ENCODE measurements at places on chromosomes 7 and 10.

DNA sequence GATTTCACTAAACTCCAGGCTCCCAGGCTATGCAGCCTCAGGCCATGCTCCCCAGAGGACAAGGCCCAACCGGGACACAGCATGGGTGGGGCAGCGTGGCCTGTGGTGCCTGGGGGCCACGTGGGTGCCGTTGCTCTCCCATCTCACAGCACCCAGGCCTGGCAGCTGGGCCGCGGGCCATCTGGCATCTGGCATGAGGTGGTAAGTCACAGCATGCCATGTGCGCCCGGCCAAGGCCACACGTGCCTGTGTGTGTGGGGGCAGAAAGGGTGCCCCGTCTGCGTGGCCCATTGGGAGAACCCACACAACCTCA is 204.1 kb downstream of the EBF3 start:
- DNase-seq = no peak

DNA sequence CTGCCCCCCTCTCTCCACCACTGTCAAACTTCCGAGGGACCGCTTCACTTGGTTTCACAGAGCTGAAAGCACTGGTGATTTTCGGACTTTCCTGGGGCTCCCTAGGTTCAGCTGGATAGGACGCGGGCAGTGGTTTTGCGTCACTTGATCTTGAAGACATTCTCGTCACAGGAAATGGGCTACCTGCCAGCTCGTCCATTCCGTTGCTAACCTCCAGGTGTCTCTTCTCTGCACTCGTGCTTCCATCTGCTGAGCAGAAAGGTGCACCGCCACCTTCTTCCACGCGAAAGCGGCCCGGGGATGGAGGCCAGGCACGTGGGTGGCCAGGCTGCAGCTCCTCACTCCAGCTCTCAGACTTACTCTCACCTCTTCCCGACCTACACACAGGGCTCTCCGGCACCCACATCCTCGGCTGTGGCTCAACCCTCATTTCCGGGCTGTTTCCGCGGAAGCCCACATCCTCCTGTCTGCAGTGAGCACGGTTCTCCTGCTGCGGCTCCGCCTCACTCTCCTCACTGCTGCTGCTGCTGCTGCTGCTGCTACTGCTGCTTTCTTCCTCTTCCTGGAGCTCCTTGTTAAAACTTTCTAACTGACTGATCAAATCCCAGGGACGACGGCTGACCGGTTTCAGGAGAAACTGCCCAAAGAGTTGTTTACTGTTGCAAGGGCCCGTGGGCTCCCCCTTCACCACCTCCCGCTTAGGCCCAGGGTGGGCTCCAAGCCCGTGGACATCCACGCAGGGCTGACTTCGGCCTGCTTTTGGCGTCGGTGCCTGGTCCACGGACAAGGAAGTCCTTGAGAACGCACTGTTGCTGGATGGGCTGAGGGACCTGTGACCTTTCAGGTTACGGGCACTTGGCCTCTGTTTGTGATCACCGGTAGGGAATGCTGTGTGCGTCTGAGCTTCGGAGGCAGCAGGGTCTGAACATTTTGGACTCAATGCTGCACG is 32.1 kb downstream of the JCAD start:
- DNase-seq = peak; percentile 20

GRCh38 chr10:118045837-118046394 is 825 bp downstream of the RAB11FIP2 start:
- DNase-seq = peak; percentile 3

GRCh38 chr7:43489257-43489656 is 93.7 kb upstream of the STK17A start:
- no peak for DNase-seq

- DNase-seq = no peak
Measured at GRCh38 chr7:28309704-28310459, 102.4 kb upstream of the CREB5 start.

GRCh38 chr7:123211545-123211944 is 11.8 kb upstream of the SLC13A1 start:
- DNase-seq = no peak

- no peak for DNase-seq
Measured at GRCh38 chr10:1186683-1186990, 130.5 kb downstream of the WDR37 start.

DNA sequence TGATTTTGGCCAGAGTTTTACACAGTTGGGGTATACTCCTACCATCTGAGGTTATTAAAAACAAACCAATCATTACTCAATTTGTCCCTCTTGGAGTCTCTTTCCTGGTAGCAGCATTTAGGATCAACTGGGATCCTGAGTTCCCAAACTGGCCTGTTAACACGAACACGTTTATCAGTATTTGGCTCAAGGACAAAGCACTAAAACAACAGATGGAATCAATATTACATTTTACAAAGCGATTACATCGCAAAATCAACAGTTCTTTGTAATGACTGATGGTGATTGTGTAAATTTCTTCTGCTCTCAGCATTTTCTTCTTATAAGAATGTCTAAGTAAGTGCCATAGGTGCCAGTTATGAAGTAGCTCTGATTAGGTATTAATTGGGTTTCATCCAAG is 582.9 kb upstream of the ANKRD30A start:
- no peak for DNase-seq

GRCh38 chr10:21599582-21599981 is 65.5 kb downstream of the MLLT10 start:
- no peak for DNase-seq

- DNase-seq = no peak
Measured at GRCh38 chr10:119933179-119933578, 40.6 kb downstream of the SEC23IP start.

DNA sequence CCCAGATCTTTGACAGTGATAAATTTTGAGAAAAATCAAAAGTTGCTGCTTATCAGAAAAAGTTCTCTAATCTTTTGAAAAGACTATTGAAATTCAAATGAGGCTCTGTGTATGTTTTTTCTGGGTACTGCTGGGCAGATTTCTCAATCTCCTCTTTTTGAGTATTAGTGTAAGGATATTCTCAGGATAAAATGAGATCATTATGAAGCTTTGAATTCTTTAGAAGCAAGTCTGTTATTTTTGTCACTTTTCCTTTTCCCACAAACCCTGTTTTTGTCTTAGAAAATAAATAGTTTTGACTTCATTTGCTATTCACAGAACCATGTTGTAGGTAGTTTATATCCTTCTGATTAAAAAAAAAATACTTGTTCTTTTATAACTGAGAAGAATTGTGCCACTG is 7.9 kb downstream of the STAM start:
- DNase-seq = no peak

DNA sequence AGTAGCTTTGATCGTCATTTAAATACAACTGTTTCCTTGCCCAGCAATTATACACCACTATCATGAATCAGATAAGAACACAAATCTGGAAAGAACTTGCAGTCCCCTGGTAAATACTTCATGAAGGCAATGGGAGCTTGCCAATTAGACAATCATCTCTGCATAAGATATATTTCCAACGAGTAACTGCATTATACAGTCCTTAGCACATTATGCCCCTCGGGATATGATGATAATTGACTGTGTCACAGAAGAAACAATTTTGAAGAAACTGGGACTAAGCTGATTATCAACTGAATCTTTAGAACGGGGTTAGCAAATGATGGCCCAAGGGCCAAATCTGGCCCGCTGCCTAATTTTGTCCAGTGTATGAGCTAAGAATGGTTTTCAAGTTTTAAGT is 155.7 kb downstream of the TRIL start:
- DNase-seq = no peak

- no peak for DNase-seq
Measured at GRCh38 chr10:49653273-49653929, 26.1 kb upstream of the C10orf53 start.

DNA sequence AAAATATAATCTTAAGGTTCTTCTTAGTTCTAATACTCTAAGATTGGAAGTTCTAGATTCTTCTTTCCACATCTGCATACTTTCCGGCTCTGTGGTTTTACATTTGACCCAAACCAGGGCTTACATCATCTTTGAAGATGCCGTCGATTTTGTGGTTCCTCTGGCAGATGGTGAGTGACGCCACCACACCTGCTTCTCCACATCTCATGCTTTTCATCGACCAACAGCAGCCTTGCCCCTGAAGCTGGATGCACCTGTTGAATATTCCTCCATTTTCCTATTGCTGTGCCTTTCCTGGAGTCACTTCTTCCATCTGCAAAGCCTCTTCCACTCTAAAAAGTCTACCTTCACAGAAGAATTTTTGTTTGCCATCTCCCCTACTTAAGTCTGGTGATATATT is 121.3 kb downstream of the PRKCQ start:
- DNase-seq = no peak

GRCh38 chr10:26994743-26995142 is 105.6 kb downstream of the ANKRD26 start:
- DNase-seq = no peak

- no peak for DNase-seq
Measured at GRCh38 chr10:69461243-69462025, 10.2 kb downstream of the TSPAN15 start.

GRCh38 chr7:102042016-102042656 is 224.7 kb downstream of the CUX1 start:
- DNase-seq = no peak

GRCh38 chr7:29190349-29191045 is 4.1 kb upstream of the CHN2 start:
- DNase-seq = peak; percentile 66

DNA sequence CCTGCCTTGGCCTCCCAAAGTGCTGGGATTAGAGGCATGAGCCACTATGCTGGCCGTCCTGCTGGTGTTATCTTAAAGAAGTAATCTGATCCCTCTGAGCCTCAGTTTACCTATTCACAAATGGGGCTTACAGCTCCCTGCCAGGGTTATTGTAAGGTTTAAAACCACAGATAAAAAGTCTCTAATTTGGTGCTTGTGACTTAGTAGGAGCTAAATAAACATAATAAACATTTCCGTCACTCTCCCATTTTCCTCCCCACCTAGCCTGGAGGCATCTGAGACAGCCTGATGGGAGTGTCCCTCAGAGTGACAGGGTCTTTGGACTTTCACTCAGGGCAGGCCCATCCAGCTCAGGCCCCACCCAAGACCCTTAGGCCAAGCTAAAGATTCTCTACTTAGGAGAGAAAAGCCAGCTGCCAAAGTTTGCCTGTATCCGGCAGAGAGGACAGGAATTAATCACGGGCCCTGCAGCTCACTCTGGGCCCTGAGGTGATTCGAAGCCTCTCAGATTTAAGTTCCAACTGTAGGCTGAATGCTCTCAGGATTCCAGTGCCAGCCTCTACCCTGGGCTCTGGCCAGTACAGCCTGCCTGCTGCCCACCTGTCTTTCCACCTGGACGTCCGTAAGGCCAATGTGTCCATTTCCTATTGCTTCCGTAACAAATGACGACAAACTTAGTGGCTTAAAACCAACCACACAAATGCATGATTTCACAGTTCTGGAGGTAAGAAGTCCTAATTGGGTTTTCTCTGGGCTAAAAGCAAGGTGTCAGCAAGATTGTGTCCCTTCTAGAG is 21.8 kb upstream of the DUSP5 start:
- DNase-seq = no peak

DNA sequence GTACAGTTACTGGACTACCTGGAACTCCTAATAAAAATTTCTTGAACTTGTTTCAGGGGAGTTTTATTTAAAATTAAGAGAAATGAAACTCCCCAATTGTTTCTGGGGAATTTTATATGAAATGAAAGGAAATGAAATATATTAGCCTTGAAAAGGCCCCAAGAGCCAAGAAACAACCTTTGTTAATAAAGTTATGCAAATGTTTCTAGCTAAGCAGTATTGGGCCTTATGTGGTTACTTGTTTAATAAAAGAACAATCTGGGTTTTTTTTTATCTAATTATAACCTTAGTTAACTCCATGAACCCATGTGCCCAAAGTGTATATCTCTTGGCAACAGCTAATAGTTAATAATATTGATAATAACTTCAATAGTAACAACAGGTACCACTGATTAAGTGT is 222.8 kb downstream of the EXOC4 start:
- DNase-seq = no peak

- DNase-seq = peak; percentile 6
Measured at GRCh38 chr10:88437411-88437810, 145.7 kb downstream of the RNLS start.

GRCh38 chr7:3463696-3464095 is 162.6 kb downstream of the SDK1 start:
- DNase-seq = peak; percentile 27

GRCh38 chr10:77315496-77316129 is 322.0 kb downstream of the KCNMA1 start:
- DNase-seq = no peak

GRCh38 chr7:90621125-90621746 is 25.1 kb downstream of the CDK14 start:
- DNase-seq = no peak

DNA sequence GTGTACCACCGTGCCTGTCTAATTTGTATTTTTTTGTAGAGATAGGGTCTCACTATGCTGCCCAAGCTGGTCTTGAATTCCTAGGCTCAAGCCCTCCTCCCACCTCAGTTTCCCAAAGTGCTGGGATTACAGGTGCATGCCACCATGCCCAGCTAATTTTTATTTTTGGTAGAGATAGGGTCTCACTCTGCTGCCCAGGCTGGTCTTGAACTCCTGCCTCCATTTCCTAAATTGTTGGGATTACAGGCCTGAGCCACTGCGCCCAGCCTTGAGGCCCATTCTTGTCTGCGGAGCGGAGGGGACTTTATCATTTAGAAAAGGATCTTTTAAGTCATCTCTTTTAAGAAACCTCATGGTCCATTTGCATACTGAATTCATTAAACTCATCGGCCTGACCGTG is 221.4 kb upstream of the SH2B2 start:
- DNase-seq = no peak

DNA sequence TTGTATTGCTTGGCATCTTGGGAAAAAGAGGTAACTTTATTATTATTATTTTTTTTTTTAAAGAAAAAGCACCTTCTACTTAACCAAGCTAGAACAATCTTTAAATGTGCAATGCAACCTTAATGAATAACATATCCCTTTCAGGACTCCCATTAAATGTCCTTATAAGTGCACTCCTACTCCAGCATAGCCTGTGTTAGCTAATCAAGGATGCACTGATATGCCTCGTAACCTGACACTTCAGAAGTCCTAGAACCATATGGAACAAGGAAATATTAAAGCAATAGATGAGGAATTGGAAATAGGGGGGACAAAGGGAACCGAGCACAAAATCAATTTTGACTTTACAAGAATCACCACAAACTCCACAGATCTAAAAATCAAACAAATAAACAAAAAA is 522.4 kb downstream of the PARD3 start:
- peak; percentile 43 for DNase-seq

- DNase-seq = no peak
Measured at GRCh38 chr10:130453036-130453720, 317.0 kb downstream of the GLRX3 start.

DNA sequence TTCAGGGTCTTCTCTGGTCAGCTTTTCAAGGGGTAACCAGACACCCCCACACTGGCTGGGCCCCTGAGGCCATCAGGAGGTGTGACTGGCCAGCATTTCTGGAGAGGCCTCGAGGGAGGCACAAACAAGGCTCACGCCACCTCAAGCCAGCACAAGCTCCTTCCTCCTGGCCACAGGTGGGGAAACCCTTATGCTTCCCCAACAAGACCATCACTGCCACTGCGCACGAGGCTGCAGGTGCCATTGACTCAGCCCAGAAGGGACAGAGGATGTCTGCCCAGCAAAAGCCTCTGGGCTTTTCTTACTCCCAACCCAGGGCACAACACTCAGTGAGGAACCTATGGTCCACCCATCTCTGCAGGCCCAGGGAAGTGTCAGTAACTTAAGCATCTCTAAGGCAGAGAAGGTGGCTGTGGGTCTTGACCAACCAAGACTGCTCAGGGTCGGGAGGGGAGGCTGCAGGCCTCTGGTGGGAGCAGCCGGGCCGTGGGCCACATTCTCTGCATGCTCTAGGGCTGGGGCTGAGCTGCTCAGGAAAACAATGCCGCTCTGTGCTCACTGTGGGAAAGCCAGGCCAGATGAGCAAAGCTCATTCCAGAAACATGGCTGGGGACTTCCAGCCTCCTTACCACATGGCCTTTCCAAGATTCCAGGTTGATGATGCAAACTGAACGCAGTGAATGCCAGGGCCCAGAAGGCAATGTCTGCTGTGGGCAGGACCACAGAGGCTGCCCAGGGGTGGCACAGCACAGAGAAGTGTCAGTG is 24.2 kb upstream of the RASSF4 start:
- DNase-seq = no peak

All from DMS153 (cell line).